ENCODE measurements at places on chromosomes 13 and 19.

GRCh38 chr13:33087790-33088189, 71.6 kb downstream of the KL start:
- DNase-seq: no peak

DNA sequence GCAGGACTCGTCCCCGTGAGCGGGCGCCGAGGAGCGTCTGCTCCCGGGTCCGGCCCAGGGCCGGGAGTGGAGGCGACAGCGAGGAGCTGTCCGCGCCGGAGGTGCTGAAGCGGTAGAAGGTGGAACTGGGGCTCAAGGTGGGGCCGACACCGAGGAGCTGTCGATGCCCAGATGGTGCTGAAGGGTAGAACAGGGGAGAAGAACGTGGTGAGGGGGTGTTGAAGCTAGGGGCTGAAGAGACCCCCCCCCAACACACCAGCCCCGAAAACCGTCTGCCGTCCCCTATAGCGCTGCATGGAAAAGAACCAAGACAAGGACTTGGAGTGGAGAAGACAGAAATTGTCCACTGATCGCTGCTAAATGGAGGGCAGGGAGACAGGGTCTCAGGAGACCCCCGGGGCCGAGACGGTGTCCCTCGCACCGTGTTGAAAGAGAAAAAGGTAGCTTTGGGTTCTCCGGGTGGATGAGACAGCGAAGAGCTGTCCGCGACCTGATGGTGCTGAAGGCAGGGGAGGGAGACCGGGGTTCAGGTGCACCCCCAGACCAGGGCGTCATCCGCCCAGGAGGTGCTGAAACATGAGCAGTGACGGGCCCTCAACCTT, 7.1 kb upstream of the PDE4C start:
- peak; percentile 85 for DNase-seq

DNA sequence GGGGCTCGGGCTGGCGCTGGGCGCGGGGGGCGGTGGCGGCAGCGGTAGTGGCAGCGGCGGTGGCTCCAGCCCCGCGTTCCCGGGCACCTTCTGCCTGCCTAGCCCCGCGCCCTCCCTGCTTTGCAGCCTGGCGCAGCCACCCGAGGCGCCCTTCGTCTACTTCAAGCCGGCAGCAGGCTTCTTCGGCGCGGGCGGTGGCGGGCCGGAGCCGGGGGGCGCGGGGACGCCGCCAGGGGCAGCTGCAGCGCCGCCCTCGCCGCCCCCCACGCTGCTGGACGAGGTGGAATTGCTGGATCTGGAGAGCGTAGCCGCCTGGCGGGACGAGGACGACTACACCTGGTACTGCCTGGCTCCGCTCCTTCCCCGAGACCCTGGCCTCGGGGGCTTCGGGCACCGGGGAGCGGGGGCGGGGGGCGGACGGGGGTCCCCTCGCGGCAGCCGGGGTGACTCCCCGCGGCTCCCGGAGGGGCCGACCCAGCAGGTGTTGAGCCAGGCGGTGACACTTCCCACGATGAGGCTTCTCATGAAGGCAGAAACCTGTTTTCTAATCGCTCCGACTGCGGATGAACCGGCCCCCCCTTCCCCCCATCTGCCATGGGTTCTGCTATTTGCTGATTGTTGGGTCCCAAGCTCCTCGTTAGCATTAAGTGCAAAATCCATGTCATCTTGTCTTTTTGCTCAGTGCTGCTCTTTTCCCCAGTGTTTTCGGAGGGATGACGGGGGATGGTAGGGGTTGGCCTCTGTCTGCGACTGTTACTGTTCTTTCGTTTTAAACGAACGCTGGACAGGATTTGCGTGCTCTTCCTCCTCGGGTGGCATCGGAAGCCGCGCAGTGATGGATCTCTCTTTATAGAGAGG, 943 bp downstream of the SLAIN1 start:
- DNase-seq: peak; percentile 66

GRCh38 chr13:31859571-31859970, 120.2 kb downstream of the RXFP2 start:
- DNase-seq: no peak

- DNase-seq: no peak
Measured at GRCh38 chr13:62875118-62875640, 1459.5 kb upstream of the PCDH20 start.

DNA sequence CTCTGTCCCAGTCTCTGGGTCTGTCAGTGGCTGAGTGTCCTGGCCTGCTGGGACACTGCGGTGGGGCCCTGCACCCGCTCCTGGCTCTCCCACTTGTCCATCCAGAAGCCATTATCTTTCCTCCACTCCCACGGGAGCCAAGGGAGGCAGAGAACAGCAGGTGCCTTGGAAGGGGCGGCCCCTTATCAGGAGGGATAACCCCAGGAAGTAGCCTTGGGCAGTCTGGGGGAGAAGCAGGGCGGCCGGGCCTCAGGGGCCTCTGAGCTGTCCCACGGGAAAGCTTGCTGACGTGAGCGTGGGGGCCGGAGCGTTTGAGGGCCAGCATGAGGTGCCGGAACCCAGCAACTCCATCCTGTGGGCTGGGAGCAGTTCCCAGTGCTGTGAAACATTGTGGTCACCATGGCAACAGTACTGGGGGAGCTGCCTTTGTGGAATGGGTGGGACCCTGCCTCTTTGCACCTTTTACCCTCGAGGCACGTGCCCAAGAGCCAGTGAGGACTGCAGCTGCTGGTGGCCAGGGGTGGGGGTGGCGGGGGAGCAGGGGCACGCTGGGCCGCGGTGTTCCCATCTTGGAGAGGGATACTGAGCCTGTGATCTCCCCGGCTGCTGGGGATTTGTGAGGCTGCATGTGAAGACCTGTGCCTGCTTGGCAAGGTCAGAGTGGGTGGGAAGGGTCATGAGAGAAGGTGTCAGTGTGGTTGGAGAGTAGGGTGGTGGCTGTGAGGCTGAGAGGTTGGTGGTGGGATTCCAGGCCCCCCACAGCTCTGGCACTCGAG, 20.9 kb downstream of the KLHL26 start:
- no peak for DNase-seq

DNA sequence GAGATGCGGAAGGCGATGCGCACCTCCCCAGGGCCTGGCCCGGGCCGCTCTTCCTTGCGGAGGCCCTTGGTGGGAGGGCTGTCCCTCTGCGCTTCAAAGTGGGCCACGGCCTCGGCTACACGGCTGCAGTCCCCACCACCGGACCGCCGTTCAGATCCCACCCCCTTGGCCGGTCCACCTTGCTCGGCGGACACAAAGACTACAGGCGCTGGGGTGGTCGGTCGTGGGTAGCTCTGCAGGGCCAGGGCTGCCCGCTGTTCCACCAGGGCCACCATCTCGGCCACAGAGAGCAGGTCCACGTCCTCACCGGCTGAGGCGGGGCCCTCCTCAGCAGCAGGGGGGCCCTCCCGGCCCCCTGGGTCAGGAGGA, 18.0 kb downstream of the FBXO46 start:
- DNase-seq: no peak

DNA sequence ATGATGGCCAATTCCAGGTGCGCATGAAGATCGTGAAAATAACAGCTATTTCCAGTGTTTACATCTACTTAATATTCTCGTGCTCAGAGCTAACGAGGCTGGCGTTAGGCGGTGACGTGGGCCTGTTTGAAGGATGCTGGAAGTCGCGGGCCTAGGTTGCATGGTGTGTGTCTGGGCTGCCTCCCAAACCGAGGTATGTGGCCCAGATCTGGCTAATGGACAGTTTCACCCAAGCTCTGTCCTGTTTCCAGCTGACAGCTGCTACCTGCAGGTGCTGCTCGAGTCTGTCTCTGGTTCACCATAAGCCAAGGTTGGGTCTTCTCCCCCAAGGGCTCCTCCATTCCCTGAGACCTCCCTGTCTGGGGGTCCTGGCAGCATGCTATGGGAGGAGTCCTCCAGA, 40.5 kb upstream of the KCTD15 start:
- no peak for DNase-seq

- no peak for DNase-seq
Measured at GRCh38 chr13:74024314-74024713, 109.9 kb downstream of the KLF12 start.

DNA sequence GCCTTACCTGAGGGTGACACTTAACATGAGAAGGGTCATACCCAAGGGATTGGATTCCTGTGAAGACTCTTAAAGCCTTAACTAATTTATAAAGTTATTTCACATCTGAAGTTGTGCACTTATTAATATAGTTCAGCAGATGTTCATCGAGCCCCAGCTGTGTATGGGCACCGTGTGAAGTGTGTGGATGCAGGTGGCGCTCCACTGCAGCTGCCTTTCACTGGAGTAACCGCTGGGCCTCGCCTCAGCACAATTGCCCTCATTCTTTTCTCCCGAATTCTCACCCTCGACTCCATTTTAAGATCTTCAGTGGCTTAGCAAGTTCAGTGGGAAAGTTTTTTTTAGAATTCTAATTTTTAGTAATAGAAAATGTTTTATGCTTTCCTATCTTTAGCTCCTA, 66.2 kb downstream of the DPY19L3 start:
- DNase-seq: no peak

DNA sequence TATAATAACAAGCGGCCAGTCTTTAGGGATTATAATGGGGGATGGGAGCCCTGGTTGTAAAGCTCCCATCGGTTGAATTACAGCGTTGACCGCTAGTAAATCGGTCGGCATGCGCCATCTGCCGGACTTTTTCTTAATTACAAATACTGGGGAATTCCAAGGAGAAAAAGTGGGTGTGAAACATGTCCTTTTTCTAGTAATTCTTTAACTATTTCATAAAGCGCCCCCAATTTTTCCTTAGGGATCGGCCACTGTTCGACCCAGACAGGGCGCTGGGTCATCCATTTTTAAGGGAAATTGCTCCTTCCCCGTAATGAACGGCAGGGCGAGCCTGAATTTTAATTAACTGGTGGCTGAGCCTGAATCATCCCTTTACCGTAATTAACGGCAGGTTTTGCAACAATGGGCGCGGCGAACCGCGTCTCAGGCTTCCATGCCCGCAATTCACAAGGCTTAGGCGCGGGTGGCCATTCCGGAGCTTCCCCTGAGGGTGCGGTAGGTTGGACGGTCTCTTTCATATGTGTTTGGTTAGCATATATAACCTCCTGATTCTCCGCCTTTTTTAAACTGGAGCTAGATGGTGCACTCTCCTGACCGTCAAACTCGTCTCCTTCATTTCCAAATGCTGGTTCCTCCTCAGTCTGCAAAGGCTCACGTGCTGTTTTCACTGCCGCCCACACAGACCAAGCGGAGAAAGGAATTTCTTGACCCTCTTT, 30.2 kb upstream of the EVI5L start:
- DNase-seq: no peak

All from activated naive CD8-positive, alpha-beta T cell treated with anti-CD3 and anti-CD28 coated beads, Interleukin-2, amount 10 ng/mL, durations not matched to agents 7 days and 5 days (primary cell).